ENCODE measurements at places on chromosomes 2 and 18. TPM values are rescaled to one million over a fixed set of nuclear protein-coding genes. Genes with fewer than 3 reads are reported as not detected.

The RGPD4 gene
- total RNA-seq: not detected

DNA sequence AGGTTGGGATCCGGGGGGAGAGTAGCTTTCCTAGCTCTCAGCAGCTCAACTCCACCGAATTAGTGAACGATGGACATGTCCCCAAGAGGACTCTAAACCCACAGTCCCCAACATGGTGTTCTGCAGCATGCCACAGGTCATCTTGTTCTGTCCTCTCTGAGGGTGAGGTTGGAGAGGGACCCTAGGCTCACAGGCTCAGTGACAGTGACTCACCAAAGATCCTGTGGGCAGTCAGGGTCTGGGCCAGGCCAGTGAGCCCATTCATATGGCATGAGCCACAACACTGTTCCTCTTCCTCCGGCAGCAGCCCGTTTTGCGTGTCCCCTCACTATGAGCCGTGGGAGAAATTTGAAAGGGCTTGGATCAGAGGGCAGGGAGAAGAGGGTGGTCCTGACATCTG is 2.8 kb upstream of the SLC20A1 start:
- no peaks in the 10 kb centered on the region for H3K36me3 ChIP-seq
- peaks cover 24% of the 10 kb centered on the region for H3K4me1 ChIP-seq
- DNase-seq: no peak
- H3K4me3 ChIP-seq: no peak overlapping the region
- H3K27me3 ChIP-seq: no peaks in the 10 kb centered on the region

GRCh38 chr2:17482651-17483050 is 35.6 kb downstream of the RAD51AP2 start:
- H3K27me3 ChIP-seq: no peaks in the 10 kb centered on the region
- H3K27ac ChIP-seq: no peak overlapping the region
- no peak overlapping the region for H3K4me3 ChIP-seq
- H3K4me1 ChIP-seq: 0 out of 2 replicates have a peak, but pooled peaks cover 12% of the 10 kb centered on the region
- no peak for DNase-seq

- no peaks in the 10 kb centered on the region for H3K36me3 ChIP-seq
- DNase-seq: no peak
- H3K27ac ChIP-seq: no peak overlapping the region
- no peaks in the 10 kb centered on the region for H3K27me3 ChIP-seq
These were observed 151.3 kb upstream of the NCK2 start for GRCh38 chr2:105593221-105593967.

The SFTPB gene
- total RNA-seq: not detected

DNA sequence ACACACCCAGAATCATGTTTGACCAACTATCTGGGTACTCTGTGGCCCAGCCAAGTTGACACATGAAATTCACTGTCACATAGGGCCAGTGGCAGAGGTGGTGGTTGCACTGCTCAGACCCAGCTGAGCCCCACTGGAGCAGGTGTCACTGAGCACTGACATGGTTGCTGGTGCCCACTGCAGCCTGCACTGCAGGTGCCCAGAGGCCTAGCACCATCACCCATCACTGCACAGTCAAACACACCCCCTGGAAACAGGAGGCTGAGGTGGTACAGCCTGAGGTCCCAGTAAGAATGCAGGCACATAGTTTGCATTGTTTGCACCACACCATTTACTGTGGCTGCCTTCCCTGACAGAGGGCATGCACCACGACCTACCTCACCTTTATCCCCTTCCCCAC is 278.7 kb upstream of the MGAT5 start:
- no peak for DNase-seq
- H3K27me3 ChIP-seq: no peaks in the 10 kb centered on the region
- no peak overlapping the region for H3K4me3 ChIP-seq

- no peaks in the 10 kb centered on the region for H3K27me3 ChIP-seq
- H3K4me1 ChIP-seq: no peaks in the 10 kb centered on the region
- H3K4me3 ChIP-seq: no peak overlapping the region
- H3K27ac ChIP-seq: no peak overlapping the region
- DNase-seq: no peak
These were observed 32.1 kb downstream of the RPRD1A start for GRCh38 chr18:36035253-36035652.

The MC5R gene
- total RNA-seq: not detected

The STARD6 gene
- total RNA-seq: not detected

- no peaks in the 10 kb centered on the region for H3K36me3 ChIP-seq
- no peak overlapping the region for H3K4me3 ChIP-seq
- no peak overlapping the region for H3K27ac ChIP-seq
These were observed 841.8 kb downstream of the SLC4A3 start for GRCh38 chr2:220469201-220469600.

- H3K27me3 ChIP-seq: no peaks in the 10 kb centered on the region
- no peaks in the 10 kb centered on the region for H3K4me1 ChIP-seq
- no peak for DNase-seq
- no peaks in the 10 kb centered on the region for H3K36me3 ChIP-seq
- H3K27ac ChIP-seq: no peak overlapping the region
These were observed 185.3 kb downstream of the EIPR1 start for GRCh38 chr2:3192281-3192818.

The AMER3 gene
- total RNA-seq: 0.79 TPM

- H3K27ac ChIP-seq: no peak overlapping the region
- no peaks in the 10 kb centered on the region for H3K36me3 ChIP-seq
- 0 out of 2 replicates have a peak, but pooled peaks cover 2% of the 10 kb centered on the region for H3K27me3 ChIP-seq
- peaks cover 4% of the 10 kb centered on the region for H3K4me1 ChIP-seq
These were observed 6.7 kb downstream of the DLX1 start for GRCh38 chr2:172091761-172092566.

DNA sequence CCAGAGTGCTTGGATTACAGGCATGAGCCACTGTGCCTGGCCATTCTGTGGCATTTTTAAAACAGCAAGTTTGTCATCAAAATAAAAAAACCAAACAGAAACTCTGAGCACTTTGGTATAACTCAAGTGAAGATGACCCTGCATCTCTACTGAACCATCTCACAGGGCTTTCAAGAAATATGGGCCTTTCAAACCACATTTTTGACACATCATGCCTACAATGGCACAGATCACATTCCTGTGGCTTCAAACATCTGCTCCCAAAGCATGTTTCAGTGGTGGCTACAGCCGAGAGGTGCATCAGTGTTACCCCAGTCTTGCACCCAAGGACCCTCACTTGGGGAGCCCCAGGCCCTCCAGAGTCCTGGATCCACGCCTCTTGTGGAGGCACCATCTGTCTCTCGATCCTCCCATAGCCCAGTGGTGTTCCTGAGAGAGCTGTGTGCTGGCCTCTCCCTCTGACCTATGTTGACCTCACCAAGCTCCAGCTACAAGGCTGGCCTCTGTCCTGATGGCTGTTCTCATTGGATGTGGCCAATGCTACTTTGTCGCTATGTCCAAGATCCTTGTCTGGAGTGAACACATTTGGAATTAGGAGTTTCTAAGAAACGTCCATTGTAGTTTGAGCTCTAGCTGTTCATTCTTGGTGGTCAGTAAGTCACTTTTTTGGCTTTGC is 55.2 kb upstream of the RALBP1 start:
- no peak overlapping the region for H3K27ac ChIP-seq
- no peak for DNase-seq
- no peaks in the 10 kb centered on the region for H3K36me3 ChIP-seq

- peak overlapping the region; percentile 23 for H3K4me3 ChIP-seq
- peaks cover 51% of the 10 kb centered on the region for H3K4me1 ChIP-seq
- DNase-seq: no peak
- H3K36me3 ChIP-seq: no peaks in the 10 kb centered on the region
- H3K27me3 ChIP-seq: no peaks in the 10 kb centered on the region
These were observed 2.1 kb downstream of the SERTAD2 start for GRCh38 chr2:64651590-64651989.

The SAG gene
- not detected for total RNA-seq

The BCL2 gene
- 6.5 TPM for total RNA-seq

DNA sequence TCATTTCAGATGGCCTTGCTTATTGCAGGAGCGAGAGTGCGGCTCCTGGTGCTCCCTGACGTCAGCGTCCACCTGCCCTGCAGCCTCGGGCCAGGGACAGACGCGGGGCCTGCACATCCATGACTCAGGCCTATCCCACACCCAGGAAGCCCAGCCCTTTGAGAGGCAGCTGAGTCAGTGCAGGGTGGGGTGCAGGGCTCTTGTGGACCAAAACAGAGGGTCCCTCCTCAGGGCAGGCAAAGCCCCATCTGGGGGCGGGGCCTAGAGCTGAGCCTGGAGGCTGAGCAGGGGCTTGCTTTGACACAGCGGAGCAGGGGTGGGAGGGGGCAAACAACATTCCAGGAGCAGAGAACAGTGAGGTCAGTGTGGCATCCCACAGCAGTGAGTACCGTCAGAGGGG is 7.7 kb upstream of the ARHGEF4 start:
- H3K4me1 ChIP-seq: no peaks in the 10 kb centered on the region
- no peaks in the 10 kb centered on the region for H3K27me3 ChIP-seq
- H3K36me3 ChIP-seq: no peaks in the 10 kb centered on the region
- DNase-seq: no peak

DNA sequence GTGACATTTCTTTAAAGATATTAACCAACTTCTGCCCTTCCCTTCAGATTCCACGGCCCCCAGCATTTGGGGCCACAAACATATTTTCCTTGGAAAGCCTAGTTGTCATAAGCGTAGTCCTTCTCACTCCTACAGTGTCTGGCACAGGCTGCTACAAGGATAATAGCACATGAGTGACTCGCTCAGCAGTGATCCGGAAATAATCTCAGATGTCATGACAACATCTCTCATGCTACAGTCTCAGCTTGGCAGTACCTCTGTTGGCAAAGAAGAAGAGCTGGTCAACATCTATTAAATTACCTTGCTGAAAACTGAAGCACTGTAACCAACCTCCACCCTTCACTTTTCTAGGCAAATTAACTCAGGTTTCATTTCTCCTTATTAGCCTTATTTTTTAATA is 351.7 kb downstream of the RAD51AP2 start:
- no peaks in the 10 kb centered on the region for H3K4me1 ChIP-seq
- H3K4me3 ChIP-seq: no peak overlapping the region
- no peak for DNase-seq
- no peaks in the 10 kb centered on the region for H3K36me3 ChIP-seq
- no peak overlapping the region for H3K27ac ChIP-seq
- no peaks in the 10 kb centered on the region for H3K27me3 ChIP-seq

The ASPRV1 gene
- total RNA-seq: 0.66 TPM

DNA sequence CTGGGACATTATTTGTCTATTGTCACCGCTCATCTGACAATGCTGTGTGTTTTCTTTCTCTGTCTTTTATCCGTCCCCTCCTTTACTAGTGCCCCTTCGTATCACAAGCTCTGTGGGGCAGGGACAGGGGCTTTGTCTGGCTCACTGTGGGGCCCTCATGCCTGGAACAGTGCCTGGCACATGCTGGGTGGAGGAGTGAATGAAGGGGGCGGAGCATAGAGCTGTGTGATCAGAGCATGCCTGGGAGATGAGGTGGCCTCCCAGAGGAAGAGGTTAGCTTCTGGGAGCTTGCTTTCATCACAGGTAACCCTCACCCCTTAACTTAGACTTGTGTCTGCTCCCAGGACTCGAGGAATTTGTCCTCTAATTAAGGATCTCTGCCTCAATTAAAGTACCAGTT is 16.4 kb downstream of the MTCL1 start:
- H3K4me3 ChIP-seq: no peak overlapping the region
- peak; percentile 29 for DNase-seq
- peaks cover 54% of the 10 kb centered on the region for H3K4me1 ChIP-seq
- H3K36me3 ChIP-seq: no peaks in the 10 kb centered on the region

GRCh38 chr2:241110607-241111439 is 8.7 kb upstream of the MTERF4 start:
- no peaks in the 10 kb centered on the region for H3K36me3 ChIP-seq
- H3K4me3 ChIP-seq: no peak overlapping the region
- DNase-seq: no peak
- no peaks in the 10 kb centered on the region for H3K27me3 ChIP-seq
- H3K4me1 ChIP-seq: no peaks in the 10 kb centered on the region

- H3K4me1 ChIP-seq: no peaks in the 10 kb centered on the region
- DNase-seq: no peak
- no peaks in the 10 kb centered on the region for H3K27me3 ChIP-seq
- H3K4me3 ChIP-seq: no peak overlapping the region
These were observed 1149.3 kb upstream of the CDH2 start for GRCh38 chr18:29326214-29326613.

- no peak for DNase-seq
- H3K4me1 ChIP-seq: 0 out of 2 replicates have a peak, but pooled peaks cover 5% of the 10 kb centered on the region
- no peaks in the 10 kb centered on the region for H3K27me3 ChIP-seq
- H3K36me3 ChIP-seq: no peaks in the 10 kb centered on the region
These were observed 777 bp downstream of the MOCOS start for GRCh38 chr18:36187826-36188721.

DNA sequence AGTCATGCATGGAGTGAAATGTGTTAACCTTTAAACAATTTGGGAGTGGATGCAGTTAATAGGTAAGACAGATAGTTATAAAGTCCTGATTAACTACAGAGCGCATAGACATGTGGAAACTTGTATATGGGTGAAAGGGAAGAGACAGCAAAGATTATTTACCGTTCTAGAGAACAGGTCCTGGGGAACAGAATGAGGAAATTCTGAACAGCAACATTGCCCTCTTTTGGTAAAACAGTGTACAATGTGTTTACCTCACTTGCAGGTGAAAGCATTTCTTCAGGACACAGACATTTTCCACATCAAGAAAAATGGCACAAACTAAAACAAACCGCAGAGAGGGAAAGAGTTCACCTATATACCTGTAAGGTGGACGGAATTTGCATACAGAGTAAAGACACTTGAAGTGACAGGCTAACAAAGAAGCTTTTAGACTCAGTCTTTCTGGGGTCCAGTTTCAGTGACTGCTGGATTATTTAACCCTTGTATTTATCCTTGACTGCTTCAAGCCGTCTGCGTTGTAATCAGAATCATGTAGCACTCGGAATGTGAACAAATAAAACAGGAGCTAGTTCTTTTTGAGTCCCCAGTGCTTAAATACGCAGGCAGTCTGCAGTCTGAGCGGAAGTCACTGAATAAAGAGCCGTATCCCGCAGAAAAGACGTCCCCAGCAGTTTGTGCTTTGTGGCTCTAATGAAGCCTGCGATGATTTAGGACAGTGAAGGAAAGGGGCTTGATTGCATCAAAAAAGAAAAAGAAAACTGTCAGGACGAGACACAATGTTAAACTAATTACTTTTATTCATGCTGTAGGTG is 364.8 kb upstream of the GALNT5 start:
- no peaks in the 10 kb centered on the region for H3K4me1 ChIP-seq
- H3K27me3 ChIP-seq: no peaks in the 10 kb centered on the region
- H3K4me3 ChIP-seq: peak overlapping the region; percentile 36
- no peak overlapping the region for H3K27ac ChIP-seq
- no peak for DNase-seq

The C2orf78 gene
- not detected for total RNA-seq

DNA sequence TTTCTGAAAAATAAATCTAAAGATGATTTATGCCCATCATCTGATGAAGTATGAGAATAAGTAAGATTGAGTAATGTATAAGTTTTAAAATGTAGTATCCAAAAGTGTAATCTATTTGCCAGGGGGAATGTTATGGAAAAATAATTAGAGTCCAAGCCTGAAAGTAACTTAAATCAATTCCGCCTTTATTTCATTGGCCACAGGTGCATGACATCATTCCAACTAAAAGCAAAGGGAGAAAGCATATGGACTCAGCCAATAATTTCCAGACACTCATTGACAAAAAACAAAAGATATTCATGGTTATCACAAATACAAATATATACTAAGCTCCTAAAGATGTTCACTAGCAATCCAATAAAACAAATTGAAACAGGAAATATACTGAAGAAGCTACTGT is 752.6 kb upstream of the TMEFF2 start:
- H3K27ac ChIP-seq: no peak overlapping the region
- no peak for DNase-seq
- H3K36me3 ChIP-seq: no peaks in the 10 kb centered on the region
- no peaks in the 10 kb centered on the region for H3K27me3 ChIP-seq
- H3K4me1 ChIP-seq: 0 out of 2 replicates have a peak, but pooled peaks cover 3% of the 10 kb centered on the region

Measured in Caco-2 (cell line).